NCI-H82 (cell line): ENCODE measurements at places on chromosomes 5 and 9.

DNA sequence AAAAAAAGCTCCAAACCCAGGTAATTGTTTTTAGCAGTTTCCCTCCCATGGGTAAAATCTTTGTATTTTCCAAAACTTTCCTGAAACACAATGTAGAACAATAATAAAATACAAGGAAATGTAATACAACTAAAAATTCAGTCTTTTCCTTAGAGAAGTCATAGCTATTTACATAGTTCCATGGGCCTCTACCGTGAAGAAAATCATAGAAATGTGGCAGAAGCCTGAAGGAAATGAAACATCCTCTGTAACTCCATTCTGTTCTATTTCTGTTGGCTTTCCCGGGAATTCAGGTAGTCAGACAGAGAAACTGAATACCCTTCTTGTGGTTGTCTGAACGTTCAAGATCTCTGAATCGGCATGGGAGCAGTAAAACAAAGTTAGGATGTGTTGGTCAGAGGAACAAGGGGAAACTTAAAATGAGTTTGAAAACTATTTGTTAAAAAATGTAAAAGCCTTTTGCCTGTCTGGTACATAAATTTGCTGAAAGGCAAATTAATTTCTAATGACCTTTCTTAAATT is 202.4 kb upstream of the ZNF608 start:
- no peak for DNase-seq

DNA sequence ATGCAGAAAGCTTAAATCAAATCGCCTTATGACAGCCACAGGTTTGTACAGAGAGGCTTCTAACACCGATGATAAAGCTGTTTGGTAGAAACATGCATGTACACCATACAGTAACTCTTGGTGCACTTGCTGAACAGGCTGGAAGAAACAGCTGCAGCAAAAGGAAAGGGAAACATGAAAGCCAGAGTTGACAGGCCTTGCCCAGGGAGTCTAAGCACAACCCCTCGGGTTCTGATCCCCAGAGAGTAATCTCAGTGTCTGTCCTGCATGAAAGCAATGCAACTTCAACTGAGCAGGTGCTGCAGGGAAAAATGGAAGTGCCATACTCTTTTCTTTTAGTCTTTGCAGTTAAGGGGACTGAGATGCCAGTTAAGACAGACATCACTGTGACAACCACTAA is 419.9 kb downstream of the BNC2 start:
- DNase-seq, result peak; percentile 37

- no peak for DNase-seq
Measured at GRCh38 chr5:171895081-171895480, 109.5 kb downstream of the SMIM23 start.

- no peak for DNase-seq
Measured at GRCh38 chr9:71737455-71737854, 30.9 kb downstream of the CEMIP2 start.

- DNase-seq, result no peak
Measured at GRCh38 chr5:160491438-160491837, 69.8 kb downstream of the PTTG1 start.

GRCh38 chr9:93634311-93635185 is 58.2 kb downstream of the PHF2 start:
- no peak for DNase-seq

- peak; percentile 52 for DNase-seq
Measured at GRCh38 chr9:83197591-83197990, 134.6 kb upstream of the RASEF start.

GRCh38 chr9:34741628-34742027 is 31.7 kb upstream of the CCL21 start:
- DNase-seq, result peak; percentile 64

GRCh38 chr9:112241491-112241890 is 66.4 kb upstream of the SUSD1 start:
- DNase-seq, result no peak

DNA sequence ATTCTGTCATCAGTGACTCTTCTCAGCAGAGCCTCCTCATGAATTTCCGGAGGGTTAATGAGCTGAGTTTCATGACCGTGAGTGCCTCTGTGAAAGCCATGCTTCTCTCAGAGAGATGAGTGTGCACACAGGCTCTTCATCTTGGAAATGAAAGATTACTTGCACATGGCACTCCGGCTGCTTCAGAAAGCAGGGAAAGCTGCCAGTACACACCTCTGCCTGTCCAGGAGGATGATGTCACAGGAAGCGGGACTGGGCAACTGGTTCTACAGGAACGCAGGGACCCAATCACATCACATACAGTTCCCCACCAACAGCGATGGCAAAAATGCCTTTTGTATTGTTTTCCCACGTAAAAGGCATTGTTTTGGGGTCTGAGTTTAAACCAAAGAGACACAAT is 286.0 kb upstream of the DAP start:
- no peak for DNase-seq

DNA sequence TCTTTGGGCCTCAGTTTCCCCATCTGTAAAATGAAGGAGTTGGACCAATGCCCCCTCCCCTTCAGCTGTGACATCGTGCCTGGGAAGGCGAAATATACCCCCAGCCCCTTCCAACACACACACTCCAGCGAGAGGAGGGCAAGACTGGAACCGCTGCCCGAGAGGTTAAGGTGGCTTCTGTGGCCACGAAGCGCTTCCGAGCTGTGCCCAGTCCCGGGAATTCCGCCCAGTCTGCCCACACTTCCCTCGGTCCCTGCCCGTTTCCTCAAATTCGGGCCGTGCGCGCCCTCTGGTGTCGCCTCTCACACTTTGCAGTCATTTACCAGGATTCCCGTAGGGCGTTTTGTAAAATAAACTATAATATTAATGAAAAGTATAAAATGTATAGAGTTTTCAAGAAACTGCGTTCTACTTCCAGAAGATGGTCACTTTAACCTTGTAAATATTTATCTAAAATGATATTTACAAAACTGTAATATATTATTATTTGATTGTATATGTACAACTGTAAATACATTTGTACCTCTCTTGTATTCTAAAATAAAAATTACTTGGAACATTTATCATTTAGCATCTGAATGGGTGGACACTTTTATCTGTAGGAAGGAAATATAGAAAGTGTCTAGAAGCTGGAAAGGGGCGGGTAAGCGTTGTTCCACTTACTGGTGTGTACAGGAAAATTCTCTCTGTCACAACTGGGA is 11.0 kb upstream of the EXOSC2 start:
- peak; percentile 89 for DNase-seq

- no peak for DNase-seq
Measured at GRCh38 chr9:19404283-19405075, 4.3 kb upstream of the ACER2 start.

DNA sequence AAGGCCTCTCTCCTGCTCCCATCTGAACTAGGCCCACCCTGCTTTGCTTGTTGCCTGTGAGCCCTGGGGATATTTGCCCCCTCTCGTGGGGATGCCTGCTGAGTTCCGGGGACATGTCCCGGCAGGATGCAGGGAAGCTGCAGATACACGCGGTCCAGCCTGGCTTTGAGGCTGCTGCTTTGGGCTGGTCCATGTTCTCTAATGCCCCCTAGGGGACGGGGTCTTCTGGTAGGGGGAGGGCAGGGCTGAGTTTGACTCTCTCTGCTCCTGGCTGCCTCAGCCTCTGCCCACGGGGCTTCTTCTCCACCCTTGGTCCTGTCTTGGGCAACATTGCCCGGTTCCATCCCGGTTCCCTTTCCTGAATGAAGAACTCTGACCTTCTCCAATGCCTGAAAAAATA is 84.9 kb upstream of the ASS1 start:
- peak; percentile 11 for DNase-seq

DNA sequence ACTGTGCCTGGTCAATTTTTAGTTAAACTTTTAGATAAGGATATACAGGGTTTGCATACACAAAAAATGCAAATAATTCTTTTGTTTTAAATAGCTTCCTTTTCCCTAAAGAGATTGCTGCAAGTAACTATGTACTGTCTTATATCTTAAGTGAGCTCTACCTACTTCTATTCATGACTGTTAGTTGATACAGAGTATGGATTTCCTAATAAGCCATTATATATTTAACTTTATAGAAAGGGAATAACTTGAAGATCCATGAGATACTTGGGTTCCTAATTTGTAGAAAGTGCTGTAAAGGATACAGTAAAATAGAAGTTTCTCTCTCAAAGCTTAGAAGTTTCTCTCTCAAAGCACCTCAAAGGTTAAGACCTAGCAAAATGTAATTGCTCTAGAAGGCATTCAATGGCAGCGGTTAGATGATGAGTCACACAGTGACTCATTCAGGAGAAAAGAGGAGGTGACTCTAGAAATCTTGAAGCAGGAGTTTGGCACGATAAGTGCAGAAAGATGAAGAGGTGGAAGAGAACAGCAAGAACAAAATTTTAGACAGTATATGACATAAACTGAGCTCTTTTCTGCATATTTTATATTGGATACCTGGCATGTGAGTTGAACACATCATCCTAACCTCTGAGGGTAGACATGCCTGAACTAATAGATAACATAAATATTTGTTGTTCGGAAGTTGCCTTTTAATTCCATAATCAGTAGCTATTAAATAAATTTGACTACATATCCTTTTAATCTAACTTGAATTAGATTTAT is 5.5 kb upstream of the DNAJC21 start:
- no peak for DNase-seq

DNA sequence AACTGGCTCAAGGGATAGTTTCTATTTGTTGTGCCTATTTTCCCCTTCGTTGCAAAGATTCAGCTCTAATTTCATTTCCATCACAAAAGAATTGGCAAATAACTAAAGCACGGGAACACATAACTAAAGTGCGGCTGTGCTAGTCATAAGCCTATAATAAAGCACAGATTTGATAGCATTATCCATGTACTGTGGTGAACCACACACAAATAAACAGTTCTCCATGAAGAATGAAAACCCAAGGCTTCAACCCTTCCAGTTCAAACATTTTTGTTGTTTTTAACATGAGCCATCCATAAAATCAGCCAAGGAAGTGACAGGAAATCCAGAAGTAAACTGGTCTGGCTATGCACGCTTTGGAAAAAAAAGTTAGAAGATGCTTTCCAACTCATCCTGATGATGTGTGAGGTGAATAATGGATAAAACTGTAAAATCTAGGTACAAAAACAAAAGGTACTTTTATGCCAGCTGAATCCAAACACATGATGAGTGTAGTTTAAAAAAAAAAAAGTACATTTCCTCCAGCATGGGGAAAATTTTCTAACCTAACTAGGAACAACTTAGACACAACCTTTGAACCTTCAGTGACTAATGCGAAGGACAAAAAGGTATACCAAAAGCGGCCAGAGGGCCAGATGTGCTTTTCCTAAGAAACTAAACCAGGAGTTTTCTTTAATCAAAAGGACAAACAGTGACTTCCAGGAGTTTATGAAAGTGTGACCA is 10.2 kb downstream of the ZNF608 start:
- DNase-seq, result peak; percentile 11

- peak; percentile 6 for DNase-seq
Measured at GRCh38 chr5:111779922-111780292, 22.9 kb upstream of the NREP start.

- DNase-seq, result no peak
Measured at GRCh38 chr5:5271786-5272321, 131.7 kb downstream of the ADAMTS16 start.

GRCh38 chr5:58322453-58322852 is 137.4 kb downstream of the PLK2 start:
- DNase-seq, result no peak

- no peak for DNase-seq
Measured at GRCh38 chr9:113887436-113887835, 11.3 kb downstream of the ZNF618 start.

DNA sequence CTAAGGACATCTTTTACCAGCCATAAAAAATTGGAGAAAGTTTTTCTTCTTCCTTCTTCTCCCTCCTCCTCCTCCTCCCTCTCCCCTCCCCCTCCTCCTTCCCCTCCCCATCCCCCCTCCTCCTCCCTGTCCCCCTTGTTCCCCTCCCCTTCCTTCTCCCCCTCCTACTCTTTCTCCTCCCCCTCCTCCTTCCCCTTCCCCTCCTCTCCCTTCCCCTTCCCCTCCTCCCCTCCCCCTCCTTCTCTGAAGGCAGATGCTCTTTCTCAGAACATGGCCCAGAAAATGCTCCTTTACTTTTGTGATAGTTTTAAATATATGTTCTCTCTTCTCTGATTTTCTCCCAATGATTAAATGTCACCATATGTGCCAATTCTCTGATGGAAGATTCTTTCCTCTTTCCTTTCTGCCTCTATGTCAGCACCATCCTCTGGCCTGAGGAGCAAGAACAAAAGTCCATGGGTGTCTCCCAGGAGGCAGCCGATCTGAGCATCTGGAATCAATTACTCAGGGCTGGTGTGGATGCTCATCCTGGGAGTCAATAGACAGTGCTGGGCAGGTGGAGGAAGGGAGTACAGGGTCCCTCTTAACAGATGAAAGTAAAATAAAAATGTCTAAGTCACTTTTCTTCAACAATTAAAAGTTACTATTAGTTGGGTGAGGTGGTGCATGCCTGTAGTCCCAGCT is 63.0 kb upstream of the GNA14 start:
- no peak for DNase-seq

- DNase-seq, result no peak
Measured at GRCh38 chr5:142874540-142874939, 104.4 kb downstream of the ARHGAP26 start.

DNA sequence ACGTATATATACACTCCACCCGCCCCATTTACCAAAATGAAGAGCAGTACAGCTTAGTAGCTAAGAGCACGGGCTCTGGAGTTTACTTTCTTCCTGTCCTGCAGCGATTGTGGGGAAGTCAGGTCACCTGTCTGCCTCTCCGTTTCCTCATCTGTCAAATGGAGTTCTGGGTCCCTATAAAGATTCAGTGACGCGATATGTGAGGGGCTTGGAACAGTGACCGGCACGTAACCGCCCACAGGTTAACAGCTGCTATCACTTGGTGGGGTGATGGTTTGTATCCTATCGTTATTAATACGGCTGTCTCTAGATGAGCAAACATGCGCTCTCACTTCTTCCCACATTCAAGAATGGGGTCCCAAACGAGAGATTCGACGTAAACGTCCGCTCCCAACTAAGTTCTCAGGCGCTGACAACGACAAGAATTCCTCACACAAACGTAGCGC is 426 bp downstream of the FAM114A2 start:
- peak; percentile 52 for DNase-seq

- peak; percentile 56 for DNase-seq
Measured at GRCh38 chr5:14741801-14742440, 77.4 kb downstream of the OTULIN start.

DNA sequence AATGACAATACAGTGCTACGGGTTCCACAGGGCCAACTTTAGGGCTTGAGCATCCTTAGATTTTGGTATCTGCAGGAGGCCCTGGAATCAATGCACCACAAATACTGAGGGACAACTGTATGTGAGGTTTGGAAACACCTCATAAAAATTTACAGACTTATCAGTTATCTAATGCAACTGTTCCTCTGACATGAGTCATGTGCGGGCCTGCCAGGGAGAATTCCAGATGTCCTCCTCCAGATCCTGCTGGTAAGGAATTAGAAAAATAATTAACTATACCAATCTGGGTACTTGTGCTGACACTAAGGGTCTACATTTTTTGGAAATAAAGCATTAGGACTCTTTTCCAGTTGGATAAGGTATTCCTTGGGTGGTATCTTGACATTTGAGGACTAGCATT is 333.3 kb downstream of the ARRDC3 start:
- no peak for DNase-seq
